Umbilical cord (tissue), 2 donors: ENCODE measurements at places on chromosomes 6 and 20. TPM values are rescaled to one million over a fixed set of nuclear protein-coding genes. Genes with fewer than 3 reads are reported as not detected.

- DNase-seq, result no peak
These were observed 58.7 kb downstream of the ZFAND3 start for GRCh38 chr6:37878150-37878710.

Gene BEND3
- total RNA-seq, result 2.2 TPM

DNA sequence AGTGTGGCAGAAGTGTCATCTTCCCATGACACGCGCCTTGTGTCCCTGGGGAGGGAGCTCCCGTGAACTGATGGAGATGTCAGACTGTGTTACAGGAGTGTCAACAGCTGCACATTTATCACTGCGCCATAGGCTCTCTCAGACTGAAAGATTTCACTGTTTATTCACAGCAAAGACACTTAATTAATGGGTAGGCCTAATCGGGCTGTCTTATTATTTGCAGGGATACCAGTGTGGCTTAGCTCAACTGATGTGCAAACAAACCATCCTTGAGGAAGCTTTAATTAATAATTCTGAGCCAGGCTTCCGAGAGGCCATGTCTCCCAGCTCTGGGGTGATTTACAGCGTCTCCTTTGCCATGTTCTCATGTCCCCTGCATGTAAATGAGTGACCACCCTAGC, 771.0 kb downstream of the QKI start:
- no peak for DNase-seq

GRCh38 chr6:168352096-168352495, 32.5 kb upstream of the DACT2 start:
- no peak for DNase-seq

Gene GFRAL
- 0.96 TPM for total RNA-seq

DNA sequence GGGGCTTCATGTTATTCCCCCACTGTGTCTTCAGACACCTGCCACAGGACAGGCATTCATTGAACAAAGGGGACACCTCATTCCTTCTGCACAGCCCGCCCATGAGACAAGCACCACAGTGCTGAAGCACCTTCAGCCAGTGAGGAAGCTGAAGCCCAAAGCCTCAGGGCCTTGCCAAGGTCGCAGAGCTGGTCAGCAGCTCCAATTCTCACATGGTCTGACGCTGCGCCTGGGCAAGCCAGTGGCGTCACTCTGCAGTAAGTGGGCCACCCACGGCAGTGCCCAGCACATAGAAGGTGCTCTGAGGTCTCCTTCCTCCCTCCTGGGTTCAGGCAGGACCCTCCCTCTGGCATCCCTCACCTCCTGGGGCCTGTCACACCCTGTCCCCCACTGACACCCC, 43.2 kb downstream of the GRM4 start:
- no peak for DNase-seq

Gene CLPSL2
- total RNA-seq, result not detected

- DNase-seq, result no peak
These were observed 69.5 kb downstream of the PREX1 start for GRCh38 chr20:48758206-48758820.

Gene PRL
- total RNA-seq, result 0.48 TPM

Gene RHAG
- total RNA-seq, result not detected

Gene TRDN
- total RNA-seq, result 5.1 TPM

DNA sequence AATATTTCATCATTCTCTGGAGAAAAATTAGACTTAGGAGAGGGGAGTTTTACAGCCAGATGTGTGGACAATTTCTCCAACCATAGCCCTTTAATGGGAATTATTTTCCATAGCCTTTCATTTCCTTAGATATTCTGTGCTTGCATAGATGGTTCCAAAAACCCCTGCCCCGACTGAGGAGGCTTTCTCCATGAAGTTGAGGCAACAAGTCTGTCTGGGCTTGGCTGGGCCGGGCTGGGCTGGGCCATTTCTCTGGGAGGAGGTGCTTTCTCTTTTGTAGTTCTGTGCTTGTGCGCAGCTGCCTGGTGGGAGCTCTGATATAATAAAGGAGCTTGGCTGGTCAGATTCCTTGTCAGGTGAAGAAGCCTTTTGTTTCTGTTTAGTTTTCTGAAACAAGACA, 71.4 kb downstream of the SOBP start:
- peak; percentile 62 for DNase-seq

DNA sequence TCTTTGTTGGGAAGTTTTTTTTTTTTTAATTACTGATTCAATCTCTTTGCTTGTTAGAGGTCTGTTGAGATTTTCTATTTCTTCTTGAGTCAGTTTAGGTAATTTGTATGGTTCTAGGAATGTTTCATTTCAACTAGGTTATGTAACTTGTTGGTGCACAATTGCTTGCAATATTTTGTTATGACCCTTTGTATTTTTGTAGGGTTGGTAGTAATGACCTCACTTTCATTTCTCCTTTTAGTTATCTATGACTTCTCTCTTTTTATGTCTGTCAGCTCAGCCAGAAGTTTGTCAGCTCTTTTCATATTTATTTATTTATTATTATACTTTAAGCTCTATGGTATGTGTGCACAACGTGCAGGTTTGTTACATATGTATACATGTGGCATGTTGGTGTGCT, 51.1 kb upstream of the SLC24A3 start:
- DNase-seq, result no peak

Gene PRRT1
- 1.2 TPM for total RNA-seq

DNA sequence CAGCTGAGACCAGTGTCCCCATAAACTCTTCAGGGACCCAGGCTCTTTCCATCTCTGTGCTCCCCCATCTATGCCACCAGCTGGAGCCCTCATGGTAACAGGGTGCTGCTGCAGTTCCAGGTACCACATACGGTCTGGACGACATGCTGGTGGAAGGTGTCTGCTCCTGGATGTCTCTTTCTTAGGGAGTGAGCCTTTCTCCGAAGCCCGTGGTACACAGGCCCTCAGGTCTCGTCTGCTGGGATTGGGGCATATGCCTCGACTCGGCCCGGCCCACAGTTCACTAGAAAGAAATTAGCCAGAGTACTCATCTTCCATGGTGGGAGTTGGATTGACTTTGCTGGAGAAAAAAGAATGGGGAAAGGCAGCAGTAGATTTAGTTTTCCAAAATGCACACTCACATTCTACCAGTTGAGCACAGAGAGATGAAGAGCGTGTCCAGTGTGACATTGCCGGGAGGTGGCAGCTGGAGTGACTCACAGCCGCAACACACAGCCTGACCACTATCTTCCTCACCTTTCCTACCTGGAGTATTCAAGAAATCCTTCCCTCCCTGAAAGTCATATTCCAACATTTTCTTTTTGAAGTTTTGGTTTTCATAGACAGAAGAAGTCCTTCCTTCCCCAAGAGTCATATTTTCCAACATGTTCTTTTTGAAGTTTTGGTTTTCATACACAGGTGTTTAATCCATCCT, 18.6 kb upstream of the SPO11 start:
- no peak for DNase-seq

- no peak for DNase-seq
These were observed 16.7 kb upstream of the PNRC1 start for GRCh38 chr6:89063881-89064280.

DNA sequence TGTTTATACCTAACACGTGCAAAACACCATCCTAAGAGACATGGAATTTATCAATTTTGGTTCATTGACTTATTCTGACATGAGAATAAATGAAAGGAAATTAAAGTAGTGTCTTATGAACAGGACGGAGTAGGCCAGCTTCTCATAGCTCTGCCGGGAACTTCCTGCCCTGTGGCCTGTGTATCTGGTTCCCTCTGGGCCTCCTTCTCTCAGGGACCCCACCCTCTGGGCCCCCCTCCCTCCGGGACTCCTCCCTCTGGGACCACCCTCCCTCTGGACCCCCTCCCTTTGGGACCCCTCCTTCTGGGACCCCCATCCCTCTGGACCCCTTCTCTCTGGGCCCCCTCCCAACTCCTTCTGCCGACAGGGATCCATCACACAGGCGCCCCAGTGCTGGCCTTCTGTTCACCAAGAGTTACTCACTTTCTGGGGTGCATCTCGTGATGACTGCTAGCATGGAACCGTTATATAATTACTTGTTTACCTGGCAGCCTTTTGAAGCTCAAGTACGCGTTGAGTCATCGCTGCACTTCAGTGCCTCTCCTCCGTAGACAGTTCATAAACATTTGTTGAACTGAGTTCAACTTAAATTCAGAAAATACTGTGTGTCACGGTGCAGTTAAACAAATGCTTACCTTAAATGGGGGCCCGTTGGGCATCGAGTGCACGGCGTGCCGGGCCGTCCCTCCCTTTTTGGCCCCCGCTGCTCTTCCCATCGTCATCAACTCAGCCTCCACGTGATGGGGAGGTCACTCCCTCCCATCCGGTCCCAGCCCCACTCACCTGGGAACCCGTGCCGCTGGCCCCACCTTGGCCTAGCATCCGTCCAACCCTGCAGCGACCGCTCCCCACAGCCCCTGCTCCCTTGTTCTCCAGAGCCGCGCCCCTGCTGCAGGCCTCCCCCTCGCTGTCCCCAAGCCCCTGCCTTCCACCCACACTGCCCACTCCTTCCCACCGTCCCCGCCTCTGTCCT, 8.1 kb downstream of the CCR6 start:
- no peak for DNase-seq
